Stimulated activated CD4-positive, alpha-beta T cell treated with anti-CD3 and anti-CD28 coated beads, Interleukin-1b, Interleukin-23, amount 100 ng/mL, for 1 hour (primary cell): ENCODE measurements at places on chromosomes 2 and 18.

- DNase-seq = no peak
Observed at GRCh38 chr2:133255360-133255759, 312.9 kb downstream of the NCKAP5 start.

- DNase-seq = no peak
Observed at GRCh38 chr18:22132258-22132657, 37.1 kb upstream of the GATA6 start.

- no peak for DNase-seq
Observed at GRCh38 chr2:18610090-18610489, 20.7 kb upstream of the NT5C1B start.

GRCh38 chr18:34550156-34550555 is 159.9 kb upstream of the DTNA start:
- DNase-seq = no peak

DNA sequence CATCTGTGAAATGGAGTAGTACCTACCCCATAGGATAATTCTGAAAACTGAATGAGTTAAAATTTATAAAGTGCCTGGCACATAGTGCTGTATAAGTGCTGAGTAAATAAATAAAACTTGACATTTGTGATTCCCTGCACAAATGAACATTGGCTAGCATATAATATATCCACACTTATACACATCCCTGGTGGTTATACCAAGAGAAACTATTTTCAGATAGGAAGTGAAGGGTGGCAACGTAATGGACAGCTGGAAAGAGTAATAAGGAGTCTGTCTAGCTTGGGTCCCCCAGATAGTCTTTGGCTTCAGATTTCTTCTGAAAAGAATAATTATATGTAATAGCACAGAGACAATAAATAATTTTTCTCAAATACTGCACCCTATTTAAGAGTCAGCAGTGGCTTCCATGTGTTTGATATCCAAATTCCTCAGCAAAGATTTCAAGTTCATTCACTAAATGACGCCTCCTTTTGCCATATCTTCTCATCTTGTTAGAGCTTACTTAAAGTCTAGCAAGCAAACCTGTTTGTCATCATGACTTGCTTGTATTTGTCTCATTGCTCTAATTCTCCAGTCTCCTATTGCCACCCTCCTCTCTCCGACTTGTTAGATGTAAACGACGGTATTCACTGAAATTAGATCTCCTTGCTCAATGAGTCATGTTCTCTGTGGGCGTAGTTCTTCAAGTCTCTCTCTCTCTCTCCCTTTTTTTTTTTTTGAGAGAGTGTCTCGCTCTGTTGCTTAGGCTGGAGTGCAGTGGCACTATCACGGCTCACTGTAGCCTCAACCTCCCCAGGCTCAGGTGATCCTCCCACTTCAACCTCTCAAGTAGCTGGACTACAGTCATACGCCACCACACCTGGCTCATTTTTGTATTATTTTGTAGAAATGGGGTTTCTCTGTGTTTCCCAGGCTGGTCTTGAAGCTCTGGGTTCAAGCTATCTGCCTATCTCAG is 8.7 kb upstream of the ADGRF3 start:
- no peak for DNase-seq

- DNase-seq = no peak
Observed at GRCh38 chr2:133977405-133977804, 276.5 kb upstream of the MGAT5 start.

DNA sequence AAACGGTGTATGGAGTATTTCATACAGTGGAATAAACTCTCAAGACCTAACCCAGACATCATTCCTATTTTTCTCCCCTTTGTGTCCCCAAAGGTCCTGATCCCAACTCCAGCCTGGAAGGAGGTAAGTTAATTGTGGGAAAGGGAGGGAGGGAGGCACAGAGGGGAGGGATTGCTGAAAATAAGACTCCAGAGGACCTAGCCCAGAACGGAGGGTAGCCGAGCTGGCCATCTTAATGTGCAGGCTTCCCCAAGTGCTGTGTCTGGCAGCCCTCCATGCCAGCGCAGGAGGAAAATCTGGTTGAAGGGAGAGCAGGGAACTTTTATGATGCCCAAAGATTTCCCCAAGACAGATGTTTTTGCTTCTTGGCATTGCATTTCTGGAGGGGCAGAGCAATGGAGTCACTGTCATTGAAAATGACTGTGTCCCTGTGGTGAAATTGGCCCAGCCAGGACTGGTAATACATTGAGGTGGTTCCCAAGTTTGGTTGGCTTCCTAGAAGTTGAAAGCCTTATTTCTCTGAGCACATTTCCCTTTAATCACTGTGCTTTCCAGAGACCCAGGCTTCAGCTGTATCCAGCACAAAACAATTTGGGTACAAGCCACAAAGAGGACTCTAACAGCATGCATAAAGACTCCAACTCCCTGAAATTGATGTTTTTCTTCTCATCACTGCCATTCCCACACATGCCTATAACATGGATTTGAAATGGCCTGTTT is 202.7 kb downstream of the AGPS start:
- DNase-seq = no peak

DNA sequence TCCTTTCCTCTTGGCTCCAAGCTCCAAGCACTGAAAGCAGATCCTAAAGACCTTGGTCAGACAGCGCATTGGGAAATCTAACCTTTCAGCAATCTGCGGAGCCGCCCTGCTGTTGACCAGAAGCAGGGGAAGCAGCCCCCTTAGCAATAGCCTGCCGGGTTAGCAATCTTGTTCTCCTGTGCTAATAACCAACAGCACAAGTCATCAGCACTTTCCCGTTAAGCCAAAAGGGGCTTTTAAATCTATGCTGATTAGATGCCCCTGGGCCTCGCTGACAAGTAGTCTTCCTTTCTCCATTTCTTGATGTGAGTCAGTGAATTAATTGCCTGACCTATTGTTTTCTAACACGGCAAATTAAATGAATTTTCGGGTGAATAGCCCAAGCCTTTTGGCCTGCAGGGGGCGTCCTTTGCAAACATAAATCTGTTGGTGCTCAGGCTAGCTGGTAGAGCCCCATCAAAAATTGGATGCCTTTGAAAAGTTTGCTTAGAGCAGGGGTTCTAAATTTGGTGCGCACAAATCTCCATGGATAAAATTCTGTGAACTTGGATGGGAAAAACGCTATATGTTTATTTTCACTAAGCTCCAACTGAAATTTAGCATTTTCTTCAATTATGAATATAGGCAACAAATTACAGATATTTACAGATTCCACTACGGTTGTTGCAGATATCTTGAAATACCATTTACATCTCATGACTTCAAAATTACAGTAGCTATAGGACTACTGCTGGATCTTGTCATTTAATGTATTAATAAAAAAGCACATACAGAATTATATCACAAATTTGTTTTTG is 24.6 kb downstream of the MAIP1 start:
- peak; percentile 84 for DNase-seq

GRCh38 chr2:141311430-141311829 is 819.4 kb downstream of the LRP1B start:
- no peak for DNase-seq

DNA sequence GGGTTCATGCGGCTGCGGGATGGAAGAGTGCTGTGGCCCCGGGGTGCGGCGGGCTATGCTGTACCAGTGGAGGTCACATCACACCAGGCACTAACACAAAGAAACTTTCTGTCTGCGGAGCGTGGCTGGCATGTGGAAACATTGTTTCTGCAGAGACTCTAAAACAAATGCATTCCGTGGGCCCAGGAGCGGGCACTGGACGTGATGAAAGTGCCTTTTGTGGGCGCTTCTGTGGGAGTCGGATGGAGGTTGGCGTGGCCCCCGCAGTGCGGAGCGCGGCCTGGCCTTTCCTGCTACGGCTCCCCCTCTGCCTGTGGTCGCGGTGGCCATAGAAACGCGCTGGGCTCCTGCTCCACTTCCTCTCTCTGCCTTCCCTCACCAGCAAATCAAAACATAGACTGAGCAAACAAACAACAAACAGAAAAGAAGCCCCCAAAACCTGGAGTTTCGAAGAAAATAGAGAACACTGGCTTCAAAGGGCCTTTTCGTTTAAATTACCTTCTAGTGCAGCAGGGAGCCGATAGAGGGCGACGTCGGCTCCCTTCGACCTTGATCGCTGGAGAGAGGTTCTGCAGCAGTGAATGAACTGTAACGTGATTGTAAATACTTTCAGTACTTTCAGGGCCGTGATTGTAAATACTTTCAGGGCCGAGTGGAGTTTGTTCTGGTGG is 51.4 kb downstream of the KIF5C start:
- DNase-seq = no peak

- DNase-seq = no peak
Observed at GRCh38 chr2:48049371-48049770, 143.1 kb upstream of the FBXO11 start.

DNA sequence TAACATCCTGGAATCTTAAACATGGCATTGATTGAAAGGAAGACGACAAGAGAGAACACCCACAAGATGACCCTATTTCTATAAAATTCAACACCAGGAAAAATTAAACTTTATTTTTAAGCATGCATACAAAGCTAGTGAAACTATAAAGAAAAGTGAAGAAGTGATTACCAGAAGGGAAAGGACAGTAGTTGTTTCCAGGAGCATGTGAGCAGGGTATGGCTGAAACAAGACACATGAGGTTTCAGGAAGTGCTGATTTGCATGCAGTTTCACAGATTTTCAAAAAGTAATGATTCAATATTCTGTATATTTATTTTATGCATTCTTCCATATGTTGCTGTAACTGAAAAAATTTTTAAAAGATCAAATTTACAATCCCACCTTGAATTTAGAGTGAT is 24.6 kb upstream of the DAW1 start:
- DNase-seq = no peak
